ENCODE measurements at places on chromosomes 12 and 14.

DNA sequence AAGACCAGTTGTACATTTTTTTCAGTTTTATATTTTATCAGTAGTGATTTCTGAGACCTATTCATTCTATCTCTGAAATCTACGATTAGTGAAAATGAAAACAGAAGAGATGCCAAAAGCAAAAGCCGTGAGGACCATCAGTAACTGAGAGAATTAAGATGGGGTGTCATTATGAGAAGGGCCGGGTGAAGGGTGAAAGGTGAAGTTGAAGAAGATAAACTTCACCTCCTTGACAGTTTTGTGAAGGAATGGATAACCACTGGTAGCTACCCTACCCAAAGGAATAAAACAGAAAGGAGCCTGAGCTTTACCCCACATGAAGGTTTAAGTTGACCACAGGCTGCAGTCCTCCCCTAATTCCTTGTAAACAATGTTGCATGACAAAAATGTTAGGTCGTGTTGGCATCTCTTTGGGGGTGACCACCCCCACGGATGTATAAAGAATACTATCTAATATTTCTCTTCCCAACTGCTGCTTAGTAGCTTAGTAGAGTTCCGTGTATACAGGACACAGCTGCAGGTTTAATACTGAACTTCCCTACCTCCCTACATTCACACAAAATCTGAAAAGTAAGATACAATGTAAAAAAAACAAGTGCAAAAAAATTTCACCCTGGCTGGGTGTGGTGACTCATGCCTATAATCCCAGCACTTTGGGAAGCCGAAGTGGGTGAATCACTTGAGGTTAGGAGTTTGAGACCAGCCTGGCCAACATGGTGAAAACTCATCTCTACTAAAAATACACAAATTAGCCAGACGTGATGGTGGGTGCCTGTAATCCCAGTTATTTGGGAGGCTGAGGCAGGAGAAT lies 23.9 kb downstream of the GPR19 start:
- DNase-seq, result no peak

DNA sequence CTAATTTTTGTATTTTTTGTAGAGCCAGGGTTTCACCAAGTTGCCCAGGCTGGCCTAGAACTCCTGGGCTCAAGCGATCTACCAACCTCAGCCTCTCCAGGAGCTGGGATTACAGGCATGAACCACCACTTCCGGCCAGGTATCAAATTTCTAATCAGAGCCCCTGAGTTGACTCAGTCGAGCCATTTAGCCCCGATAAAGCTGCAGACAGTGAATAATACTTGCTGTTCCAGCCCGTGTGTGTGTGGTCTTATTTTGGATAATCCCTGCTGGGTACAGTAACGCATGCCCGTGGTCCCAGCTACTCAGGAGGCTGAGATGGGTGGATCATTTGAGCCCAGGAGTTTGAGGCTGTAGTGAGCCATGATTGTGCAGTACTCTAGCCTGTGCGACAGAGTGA lies 57.0 kb downstream of the TEAD4 start:
- DNase-seq, result no peak

DNA sequence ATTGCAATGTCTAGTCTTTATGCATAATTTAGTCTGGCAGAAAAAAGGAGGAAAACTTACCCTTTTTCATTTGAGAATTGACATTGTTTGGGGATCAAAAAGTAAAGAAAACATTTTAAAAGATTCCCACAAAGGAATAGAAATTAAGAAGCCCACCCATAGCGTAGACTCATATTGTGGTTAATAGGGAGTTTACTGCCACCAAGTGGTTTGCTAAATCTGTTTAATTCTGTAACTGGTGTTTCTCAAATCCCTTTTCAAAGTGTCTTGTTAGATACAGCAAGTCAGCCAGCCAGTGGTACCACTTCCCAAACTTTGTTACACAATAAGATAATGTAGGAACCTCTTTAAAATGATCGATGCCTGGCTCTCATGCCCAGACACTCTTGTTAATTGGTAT lies 180.3 kb downstream of the IPO8 start:
- no peak for DNase-seq

- peak; percentile 39 for DNase-seq
These were observed 7.5 kb upstream of the SYNE3 start for GRCh38 chr14:95523815-95524448.

GRCh38 chr14:35789651-35790050 lies 19.4 kb downstream of the RALGAPA1 start:
- no peak for DNase-seq
